ENCODE measurements at places on chromosomes 6 and 20.

DNA sequence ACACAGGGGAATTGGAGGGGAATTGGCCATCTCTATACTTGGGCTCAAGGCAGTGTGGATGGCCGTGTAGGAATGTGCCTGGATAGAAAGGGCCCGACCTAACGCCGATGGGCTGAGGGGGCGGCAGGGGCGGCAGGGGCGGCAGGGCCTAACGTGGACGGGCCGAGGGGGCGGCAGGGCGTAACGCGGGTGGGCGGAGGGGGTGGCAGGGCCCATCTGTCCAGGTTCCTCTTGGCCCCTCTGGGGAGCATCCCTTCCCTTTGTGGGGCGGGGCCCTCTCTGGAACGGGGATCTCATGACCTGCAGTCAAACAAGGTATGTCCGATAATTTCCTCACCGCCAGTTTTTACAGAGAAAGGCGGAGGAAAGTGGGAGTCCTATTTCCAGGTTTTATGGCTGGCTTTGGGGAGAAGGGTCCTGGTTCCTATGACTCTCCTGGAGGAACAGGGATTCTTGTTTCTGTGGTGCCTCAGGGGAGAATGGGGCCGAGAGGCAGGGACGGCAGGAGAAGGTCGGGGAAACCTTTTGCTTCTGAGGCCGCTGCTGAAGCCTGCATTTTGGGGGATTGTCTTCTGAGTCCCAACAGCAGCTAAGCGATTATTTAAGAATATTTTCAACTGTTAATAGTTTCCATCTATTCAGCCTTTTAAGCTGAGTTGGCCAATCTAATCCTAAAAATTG lies 100.8 kb upstream of the FRMD1 start:
- no peak for DNase-seq

GRCh38 chr6:105397987-105398386 lies 4.9 kb downstream of the PREP start:
- DNase-seq, result no peak

DNA sequence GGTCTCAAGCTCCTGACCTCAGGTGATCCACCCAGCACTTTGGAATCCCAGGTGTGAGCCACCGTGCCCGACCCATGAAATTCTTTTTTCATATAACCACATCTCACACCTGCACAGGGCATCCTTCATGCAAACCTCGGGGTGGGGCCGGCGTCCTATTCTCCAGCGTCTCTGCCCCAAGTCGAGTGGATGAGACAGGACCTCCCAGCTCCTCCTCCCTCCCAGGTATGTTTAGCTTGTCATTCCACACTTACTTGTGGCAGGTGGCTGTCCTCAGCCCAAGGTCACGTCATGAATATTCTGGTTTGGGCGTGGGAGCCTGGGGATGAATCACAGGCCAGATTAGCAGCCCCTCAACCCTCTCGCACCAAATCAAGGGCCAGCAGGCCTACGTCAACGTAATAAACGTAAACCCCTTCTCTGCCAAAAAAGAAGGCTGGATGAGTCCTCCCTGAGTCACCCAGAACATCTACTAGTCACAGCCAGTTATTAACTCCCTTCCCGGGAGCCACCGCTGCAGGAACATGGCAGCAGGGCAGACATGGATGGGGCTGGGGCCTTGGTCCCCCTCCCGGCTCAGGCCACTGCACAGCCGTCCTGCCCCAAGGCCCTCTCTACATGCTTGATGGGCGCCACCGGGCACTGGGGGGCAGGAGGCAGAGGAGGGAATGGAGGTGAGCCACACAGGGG lies 91.7 kb downstream of the YTHDF1 start:
- no peak for DNase-seq

GRCh38 chr6:151241853-151242252 lies 2.1 kb downstream of the AKAP12 start:
- DNase-seq, result no peak

GRCh38 chr6:90730151-90730673 lies 143.3 kb upstream of the MAP3K7 start:
- no peak for DNase-seq
